ENCODE measurements at places on chromosomes 7 and 10.

GRCh38 chr7:104862719-104863118 is 151.3 kb upstream of the KMT2E start:
- no peak for DNase-seq

DNA sequence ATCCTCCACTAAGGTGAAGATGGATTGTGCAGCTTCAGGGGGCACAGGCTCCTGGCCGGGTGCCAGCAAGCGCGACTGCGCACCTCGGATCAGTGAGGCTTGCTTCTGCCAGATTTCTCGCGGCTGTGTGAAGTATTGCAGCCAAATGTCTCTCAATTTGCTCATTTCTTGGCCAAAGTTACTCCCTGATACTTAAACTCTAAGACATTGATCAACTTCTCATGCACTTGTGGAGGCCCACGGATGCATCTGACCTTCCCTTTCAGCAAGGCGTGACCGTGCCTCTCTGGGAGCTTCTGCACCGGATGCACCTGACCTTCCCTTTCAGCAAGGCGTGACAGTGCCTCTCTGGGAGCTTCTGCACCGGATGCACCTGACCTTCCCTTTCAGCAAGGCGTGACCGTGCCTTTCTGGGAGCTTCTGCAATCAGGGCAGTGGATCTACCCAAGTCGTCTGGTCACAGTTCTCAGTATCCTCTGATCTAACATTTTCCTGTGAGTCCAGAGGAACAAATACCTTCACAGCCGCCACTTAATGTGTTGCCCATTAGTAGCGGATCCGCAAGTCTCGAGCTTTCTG is 248.3 kb downstream of the ADARB2 start:
- DNase-seq: no peak

GRCh38 chr10:114095559-114096337 is 52.1 kb downstream of the ADRB1 start:
- DNase-seq: no peak

DNA sequence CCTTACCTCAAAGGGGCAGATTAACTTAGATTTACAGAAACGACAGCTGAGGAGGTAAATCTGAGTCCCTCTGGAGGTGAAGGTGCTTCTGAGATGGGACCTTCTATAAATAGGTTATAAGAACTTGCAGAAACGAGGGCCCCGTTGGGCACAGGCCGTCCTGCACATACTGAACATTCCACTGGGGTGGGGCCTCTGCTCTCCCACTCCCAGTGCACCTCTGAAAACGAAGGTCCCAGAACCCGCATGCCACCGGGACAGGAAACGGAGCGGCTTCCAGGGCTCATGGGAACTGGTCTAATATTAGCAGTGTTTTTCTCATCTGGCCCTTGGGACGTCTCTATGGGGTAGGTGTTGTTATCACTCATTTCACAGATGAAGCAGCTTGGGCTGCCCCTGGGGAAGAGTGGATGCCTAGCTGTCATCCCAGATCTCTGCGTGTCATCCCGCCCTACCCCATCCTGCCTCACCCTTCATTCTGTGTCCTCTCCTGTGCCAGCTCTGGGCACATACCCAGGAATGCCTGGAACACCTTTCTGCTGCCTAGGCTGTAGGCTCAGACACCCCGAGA is 19.6 kb downstream of the C10orf62 start:
- no peak for DNase-seq
